Neural crest cell (in vitro differentiated cells): ENCODE measurements at places on chromosomes 12 and 14. TPM values are rescaled to one million over a fixed set of nuclear protein-coding genes. Genes with fewer than 3 reads are reported as not detected.
A peak's percentile ranks its signal among the peaks of the same experiment; 100 is the strongest.

FOXG1 gene
- 0.07 TPM in 1 of 2 replicates, not detected in the other for total RNA-seq

LRP1-AS gene
- total RNA-seq = not detected in 2 replicates

IFI27 gene
- total RNA-seq = 8.1 and 9.5 TPM in 2 replicates

KRT78 gene
- not detected in 2 replicates for total RNA-seq

PPTC7 gene
- 12.3 and 13.4 TPM in 2 replicates for total RNA-seq

DNA sequence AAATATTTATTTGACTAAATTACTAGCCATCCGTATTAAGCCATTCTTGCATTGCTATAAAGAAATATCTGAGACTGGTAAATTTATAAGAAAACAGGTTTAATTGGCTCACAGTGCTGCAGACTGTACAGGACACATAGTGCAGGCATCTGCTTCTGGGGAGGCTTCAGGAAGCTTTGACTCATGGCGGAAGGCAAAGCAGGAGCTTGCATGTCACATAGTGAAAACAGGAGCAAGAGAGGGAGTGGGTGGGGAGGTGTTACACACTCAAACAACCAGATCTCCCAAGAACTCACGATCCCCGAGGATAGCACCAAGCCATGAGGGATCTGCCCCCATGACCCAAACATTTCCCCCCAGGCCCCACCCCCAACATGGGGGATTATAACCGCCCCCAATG is 26.7 kb upstream of the RAB21 start:
- H3K27me3 ChIP-seq = no peaks in the 10 kb centered on the region
- H3K36me3 ChIP-seq = no peaks in the 10 kb centered on the region
- H3K4me3 ChIP-seq = no peak overlapping the region
- no peak for DNase-seq

DNA sequence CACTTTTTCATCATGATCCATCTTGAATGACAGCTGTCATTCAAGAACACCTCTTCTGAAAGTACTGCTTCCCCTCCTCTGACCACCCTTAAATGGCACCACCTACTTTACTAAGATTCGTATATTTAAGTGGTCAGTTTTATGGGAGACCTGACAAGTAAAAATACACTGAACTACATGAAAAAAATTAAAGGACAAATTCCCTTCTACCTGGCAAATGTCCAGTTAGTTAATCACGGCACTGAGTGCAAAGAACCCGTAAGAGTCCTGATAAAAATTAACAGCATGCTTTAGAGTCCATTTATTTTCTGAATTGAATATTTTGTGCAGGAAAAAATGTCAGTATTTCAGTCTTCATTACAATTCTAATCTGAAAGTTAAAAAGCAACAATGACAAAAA is 48.7 kb downstream of the SETD3 start:
- H3K27ac ChIP-seq = no peak overlapping the region
- no peaks in the 10 kb centered on the region for H3K4me1 ChIP-seq
- DNase-seq = no peak
- peaks cover 42% of the 10 kb centered on the region for H3K36me3 ChIP-seq
- H3K27me3 ChIP-seq = no peaks in the 10 kb centered on the region

GRCh38 chr14:94598816-94599655 is 13.2 kb upstream of the SERPINA3 start:
- H3K4me3 ChIP-seq = peak overlapping the region; percentile 52
- no peaks in the 10 kb centered on the region for H3K36me3 ChIP-seq
- H3K27me3 ChIP-seq = peaks cover 39% of the 10 kb centered on the region
- H3K4me1 ChIP-seq = peaks cover 54% of the 10 kb centered on the region
- peak; percentile 16 for DNase-seq
- H3K27ac ChIP-seq = peak overlapping the region; percentile 96

DNA sequence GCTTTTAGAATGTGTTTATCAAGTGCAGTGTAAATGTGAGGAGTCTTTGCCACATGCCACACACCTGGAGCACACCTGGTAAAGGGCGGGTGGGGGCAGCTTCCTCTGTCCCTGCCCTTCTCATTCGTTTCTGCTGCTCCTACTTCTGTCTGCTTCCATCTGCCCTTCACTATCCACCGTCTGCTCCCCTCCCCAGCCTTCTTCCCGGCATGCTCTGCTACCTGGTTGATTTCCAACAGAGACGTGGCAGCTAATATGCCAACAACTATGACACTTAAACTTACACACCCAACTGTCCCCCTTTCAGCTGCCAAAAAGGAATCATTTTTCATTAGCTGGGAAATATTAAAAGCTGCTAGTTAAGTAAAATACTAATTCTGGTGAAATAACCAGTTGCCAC is 9.1 kb upstream of the CARMIL3 start:
- H3K4me1 ChIP-seq = no peaks in the 10 kb centered on the region
- H3K4me3 ChIP-seq = no peak overlapping the region
- H3K36me3 ChIP-seq = no peaks in the 10 kb centered on the region
- H3K27me3 ChIP-seq = peaks cover 26% of the 10 kb centered on the region

DNA sequence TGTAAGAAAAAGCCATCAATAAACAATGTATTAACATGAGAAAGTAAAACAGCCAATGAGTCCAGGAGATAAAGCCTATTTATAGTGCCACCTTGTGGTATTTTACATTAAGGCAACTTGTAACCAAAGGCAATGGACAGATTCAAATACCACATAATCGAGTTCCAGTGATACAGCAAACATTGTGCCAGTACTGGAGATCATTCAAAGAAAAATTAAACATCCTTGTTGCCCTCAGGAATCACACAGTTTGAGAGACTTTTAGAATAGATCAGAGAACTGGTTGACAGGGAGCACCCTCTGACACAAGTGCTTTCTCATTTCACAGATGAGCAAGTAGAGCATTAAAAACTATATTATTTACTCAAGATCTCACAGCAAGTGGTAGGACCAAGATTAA is 98.1 kb downstream of the DDHD1 start:
- no peak overlapping the region for H3K27ac ChIP-seq
- H3K27me3 ChIP-seq = no peaks in the 10 kb centered on the region
- H3K36me3 ChIP-seq = no peaks in the 10 kb centered on the region
- H3K4me1 ChIP-seq = no peaks in the 10 kb centered on the region
- H3K4me3 ChIP-seq = no peak overlapping the region
- DNase-seq = no peak

GRCh38 chr12:115507951-115508722 is 769.4 kb downstream of the MED13L start:
- peak overlapping the region; percentile 11 for H3K4me3 ChIP-seq
- peak; percentile 23 for DNase-seq
- H3K27ac ChIP-seq = peak overlapping the region; percentile 16

- peaks cover 6% of the 10 kb centered on the region for H3K4me1 ChIP-seq
- H3K36me3 ChIP-seq = no peaks in the 10 kb centered on the region
- no peak for DNase-seq
- H3K4me3 ChIP-seq = no peak overlapping the region
- H3K27ac ChIP-seq = no peak overlapping the region
- no peaks in the 10 kb centered on the region for H3K27me3 ChIP-seq
These were observed 250.7 kb downstream of the BTG1 start for GRCh38 chr12:91894911-91895310.

- H3K27me3 ChIP-seq = no peaks in the 10 kb centered on the region
- no peak overlapping the region for H3K4me3 ChIP-seq
- DNase-seq = no peak
- H3K4me1 ChIP-seq = peaks cover 30% of the 10 kb centered on the region
These were observed 15.6 kb downstream of the PPP1R1A start for GRCh38 chr12:54572881-54573280.

- H3K4me3 ChIP-seq = no peak overlapping the region
- peak overlapping the region; percentile 86 for H3K27ac ChIP-seq
- no peak for DNase-seq
- H3K27me3 ChIP-seq = no peaks in the 10 kb centered on the region
These were observed 8.3 kb downstream of the TNFRSF1A start for GRCh38 chr12:6333566-6333965.

DNA sequence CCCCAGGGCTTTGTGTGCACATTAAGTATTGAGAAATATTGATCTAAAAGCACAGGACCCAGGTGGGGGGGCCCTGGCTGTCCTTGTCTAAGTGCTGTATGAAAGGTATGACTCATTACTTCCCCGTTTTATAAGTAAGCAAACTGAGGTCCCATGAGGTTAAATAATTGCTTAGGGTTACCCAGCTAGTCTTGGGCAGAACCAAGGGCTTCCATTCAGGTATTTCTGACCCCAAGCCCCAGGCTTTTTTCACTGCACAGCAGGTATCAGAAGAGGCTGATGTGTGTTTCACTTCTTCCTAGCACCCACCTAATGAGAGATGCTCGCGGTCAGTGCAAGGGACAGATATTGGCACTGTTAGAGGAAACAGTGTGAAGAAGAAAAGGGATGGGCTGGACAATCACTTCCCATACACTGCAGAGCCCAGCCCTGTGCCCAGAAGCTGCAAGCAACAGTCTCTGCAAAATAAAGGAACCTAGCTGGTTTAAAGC is 4.7 kb upstream of the TC2N start:
- H3K27ac ChIP-seq = no peak overlapping the region
- no peaks in the 10 kb centered on the region for H3K27me3 ChIP-seq
- no peak overlapping the region for H3K4me3 ChIP-seq
- no peak for DNase-seq
- no peaks in the 10 kb centered on the region for H3K4me1 ChIP-seq
- H3K36me3 ChIP-seq = no peaks in the 10 kb centered on the region

GRCh38 chr12:106276032-106276740 is 26.3 kb upstream of the TCP11L2 start:
- no peak overlapping the region for H3K4me3 ChIP-seq
- no peak for DNase-seq
- no peaks in the 10 kb centered on the region for H3K27me3 ChIP-seq
- H3K27ac ChIP-seq = no peak overlapping the region

GRCh38 chr12:111605911-111606766 is 7.0 kb upstream of the ATXN2 start:
- no peaks in the 10 kb centered on the region for H3K36me3 ChIP-seq
- no peak overlapping the region for H3K4me3 ChIP-seq
- H3K27ac ChIP-seq = no peak overlapping the region
- DNase-seq = no peak
- no peaks in the 10 kb centered on the region for H3K27me3 ChIP-seq

DNA sequence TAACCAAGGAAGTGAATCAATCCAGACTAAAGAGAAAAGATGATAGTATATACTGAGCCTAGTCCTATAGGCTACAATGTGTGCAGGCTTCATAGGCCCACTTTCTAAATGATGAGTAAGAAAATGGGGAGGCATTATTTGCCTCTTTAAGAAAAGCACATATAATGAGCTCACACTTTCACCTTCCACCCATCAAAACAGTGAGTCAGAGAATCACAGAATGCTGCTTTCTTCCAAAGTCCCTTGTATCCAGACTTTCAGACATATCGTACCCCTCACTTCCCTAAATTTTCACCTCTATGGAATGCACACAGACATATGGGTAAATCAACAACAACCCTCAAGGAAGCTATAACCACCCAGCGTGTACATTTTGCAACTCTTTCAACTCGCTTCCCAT is 286.4 kb upstream of the PRKD1 start:
- no peak overlapping the region for H3K27ac ChIP-seq
- no peak for DNase-seq
- H3K27me3 ChIP-seq = no peaks in the 10 kb centered on the region
- no peak overlapping the region for H3K4me3 ChIP-seq
